Spinal cord (tissue), 10 donors: ENCODE measurements at places on chromosomes 4 and X.
A peak's percentile ranks its signal among the peaks of the same experiment; 100 is the strongest.

- no peak for DNase-seq
Observed at GRCh38 chrX:155215443-155216178, 649 bp upstream of the VBP1 start.

DNA sequence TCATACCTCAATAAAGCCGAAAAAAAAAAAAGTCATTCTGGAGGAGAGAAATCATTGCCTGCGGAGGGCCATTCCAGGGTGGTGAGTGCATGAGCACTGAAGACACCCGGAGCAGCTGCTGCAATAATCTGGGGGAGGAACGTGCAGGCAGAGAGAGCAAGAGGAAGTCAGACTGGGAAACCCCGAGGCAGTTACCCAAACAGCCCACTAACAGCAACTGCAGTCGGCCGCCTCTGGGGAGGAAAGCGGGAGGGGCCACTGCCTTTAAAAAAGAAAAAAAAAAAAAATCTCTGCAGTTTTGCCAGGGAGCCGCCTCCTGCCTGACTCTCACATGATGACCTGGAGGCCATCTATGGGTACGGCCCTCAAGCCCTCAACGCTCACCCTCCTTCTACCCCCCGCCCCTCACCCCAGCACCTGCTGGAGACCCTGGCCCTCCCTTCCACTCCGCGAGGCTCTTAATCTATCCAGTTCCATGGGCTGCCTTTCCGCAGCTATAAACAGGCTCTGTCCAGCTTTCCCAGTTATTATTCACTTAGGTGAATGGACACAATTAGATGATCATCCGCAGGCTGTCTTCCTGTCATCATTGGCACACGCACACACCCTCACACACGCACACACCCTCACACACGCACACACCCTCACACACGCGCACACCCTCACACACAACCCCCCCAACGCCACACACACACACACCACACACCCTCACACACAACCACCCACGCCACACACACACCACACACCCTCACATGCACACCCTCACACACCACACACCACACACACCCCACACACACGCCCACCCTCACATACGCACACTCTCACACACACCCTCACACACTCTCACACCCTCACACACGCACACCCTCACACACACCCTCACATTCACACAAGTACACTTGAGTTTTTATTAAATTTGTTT lies 3.4 kb upstream of the AVPR2 start:
- no peak for DNase-seq

DNA sequence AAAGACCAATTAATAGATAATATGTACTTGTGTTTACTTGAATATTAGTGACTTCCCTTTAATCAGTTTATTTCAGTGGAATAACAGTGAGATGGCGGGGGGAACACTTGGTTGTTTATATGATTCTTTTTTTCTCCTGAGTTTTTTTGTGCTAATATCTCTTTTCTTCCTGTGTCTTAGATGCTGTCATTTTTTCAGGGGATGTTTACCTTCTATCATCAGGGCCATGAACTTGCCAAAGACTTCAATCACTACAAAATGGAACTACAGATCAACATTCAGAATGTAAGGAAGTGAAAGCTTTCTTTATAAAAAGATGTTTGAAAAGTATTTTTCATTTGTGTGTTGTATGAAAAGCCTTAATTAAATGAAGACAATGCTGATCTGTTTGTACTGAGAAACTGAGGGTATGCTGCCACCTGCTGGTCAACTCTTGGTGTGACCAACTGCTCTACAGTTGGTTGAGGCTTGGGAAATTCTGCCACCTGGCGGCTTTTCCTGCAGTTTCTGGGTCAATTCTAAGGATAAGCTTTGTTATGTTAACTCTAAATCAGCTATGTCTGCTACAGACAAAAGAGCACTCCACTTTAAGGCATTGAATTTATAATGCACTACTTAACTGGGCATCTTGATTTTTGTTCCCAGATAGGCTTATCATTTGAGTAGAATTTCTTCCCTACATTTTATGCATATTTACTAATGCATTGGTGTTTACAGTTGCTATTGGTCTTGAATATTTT lies 134.8 kb downstream of the ARHGAP10 start:
- peak; percentile 96 for DNase-seq

GRCh38 chr4:2646396-2647149 lies 109.6 kb downstream of the TNIP2 start:
- no peak for DNase-seq

- no peak for DNase-seq
Observed at GRCh38 chr4:169342906-169343564, 72.3 kb upstream of the SH3RF1 start.
